ENCODE measurements at places on chromosomes 16 and 17. TPM values are rescaled to one million over a fixed set of nuclear protein-coding genes. Genes with fewer than 3 reads are reported as not detected.

DNA sequence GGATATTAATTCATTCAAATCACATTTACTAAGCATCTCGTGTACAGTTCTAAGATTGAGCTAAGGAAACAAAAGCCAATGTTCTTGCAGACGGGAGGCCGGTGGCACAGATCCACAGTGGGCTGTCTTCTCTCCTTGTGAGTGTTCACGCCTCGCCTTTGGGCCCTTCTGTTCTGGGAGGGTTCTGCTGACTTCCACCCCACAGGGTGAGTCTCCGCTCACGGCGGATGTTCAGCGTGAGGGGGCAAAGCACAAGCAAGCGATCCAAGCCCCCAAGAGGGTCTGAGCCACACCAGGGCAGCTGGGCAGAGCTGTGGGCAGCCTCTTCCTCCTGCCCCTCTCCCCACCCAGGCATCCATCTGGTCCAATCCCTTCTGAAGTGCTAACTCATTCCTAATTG, 84.3 kb upstream of the DOC2B start:
- no peak for DNase-seq

Gene ZBTB4
- total RNA-seq: 53.5 TPM

GRCh38 chr17:79354173-79354820, 256.6 kb downstream of the RBFOX3 start:
- no peak for DNase-seq

GRCh38 chr17:74810699-74811485, 34.7 kb upstream of the NAT9 start:
- DNase-seq: no peak

- DNase-seq: no peak
These were observed 570 bp upstream of the CFDP1 start for GRCh38 chr16:75433732-75434413.

Gene ITGB4
- total RNA-seq: not detected

DNA sequence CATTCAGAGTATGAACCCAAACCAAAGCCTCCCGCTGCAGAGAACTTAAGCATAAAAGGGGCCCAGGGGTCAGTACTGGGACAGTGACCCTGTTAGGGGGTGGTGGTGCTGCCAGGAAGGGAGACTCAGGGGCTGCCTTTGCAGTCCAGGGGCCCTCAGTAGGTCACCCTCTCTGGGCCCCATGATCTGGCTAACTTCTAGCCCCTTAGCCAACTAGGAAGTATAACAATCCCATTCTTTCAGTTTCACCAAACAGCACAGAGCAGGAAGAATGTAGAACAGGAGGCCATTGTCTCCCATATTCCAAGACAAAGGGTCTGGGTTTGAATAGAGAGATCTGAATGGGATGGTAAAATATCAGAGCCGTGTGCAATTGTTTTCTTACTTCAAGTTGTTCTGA, 378.6 kb upstream of the C16orf82 start:
- DNase-seq: no peak

Gene RGS11
- total RNA-seq: not detected

DNA sequence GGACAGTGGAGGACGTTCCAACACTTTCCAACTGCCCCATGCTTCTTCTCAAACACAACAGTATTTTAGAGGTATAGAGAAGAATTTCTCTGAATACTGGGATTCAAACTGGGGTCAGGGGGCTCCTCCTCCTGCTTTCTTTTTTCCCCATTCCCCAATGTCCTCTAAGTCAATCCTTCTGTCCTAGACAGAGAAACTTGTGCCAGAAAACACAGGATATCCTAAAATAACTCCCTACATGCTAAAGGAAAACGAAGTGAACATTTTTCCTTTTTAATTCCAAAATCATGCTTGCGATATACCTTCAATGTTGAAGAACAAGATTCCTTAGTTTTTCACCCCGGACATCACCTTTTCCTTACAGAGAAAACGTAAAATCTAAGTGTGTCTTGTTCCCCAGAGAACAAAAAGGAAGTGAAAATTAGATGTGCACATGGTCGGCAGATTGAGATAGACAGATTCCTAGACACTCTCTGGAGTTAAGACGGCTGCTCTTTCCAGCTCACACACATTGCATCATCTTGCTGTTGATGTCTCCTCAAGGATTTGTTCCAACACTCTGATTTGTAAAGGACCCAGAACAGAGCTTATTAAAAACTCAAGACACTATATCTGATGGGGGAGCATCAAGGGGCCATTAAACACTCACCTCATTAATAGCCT, 228.2 kb downstream of the GRIN2A start:
- DNase-seq: no peak

DNA sequence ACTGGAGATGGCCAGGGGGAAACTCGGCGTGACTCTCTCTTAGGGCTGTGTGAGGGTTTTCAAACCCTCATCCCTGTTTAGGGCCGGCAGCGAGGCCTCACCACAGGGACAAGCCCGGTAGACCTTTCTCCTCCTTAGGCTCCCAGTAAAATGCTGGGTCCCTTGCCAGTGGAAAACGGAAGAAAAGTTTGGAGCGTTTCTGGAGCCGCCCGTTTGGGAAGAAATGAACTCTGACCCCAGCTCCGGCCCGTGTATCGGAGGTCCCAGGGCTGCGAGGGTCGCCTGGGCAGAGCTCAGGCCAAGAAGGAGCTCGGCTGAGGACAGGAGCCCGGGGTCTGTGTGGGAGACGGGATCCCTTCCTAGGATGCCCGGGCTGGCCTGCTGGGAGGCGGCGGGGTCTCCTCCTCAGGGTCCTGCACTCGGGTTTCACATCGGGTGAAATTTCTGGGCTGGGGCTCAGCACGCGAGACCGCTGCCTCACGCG, 23.2 kb downstream of the ZNF213 start:
- no peak for DNase-seq

DNA sequence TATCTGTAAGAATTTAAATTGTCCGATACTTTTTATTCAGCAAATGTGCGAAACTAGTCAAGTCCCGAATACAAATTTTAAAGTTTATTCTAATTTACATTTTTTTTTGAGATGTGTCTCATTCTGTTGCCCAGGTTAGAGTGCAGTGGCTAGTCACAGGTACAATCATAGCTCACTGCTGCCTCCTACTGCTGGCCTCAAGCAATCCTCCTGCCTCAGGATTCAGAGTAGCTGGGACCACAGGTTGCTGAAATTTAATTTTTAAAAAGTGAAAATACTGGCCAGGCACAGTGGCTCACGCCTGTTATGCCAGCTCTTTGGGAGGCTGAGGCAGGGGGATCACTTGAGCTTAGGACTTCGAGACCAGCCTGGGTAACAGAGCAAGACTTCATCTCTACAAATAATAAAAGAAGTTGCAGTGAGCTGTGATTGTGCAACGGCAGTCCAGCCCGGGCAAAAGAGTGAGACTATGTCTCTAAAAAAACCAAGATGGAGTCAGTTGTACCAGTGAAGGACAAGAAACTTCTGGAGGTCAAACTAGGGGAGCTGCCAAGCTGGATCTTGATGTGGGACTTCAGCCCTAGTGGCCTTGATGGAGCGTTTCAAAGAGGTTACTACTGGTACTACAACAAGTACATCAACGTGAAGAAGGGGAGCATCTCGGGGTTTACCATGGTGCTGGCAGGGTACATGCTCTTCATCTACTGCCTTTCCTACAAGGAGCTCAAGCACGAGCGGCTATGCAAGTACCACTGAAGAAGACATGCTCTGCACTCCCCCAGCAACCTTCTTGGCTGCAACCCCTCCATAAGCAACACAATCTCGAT, 5.6 kb downstream of the POLG2 start:
- peak; percentile 76 for DNase-seq

DNA sequence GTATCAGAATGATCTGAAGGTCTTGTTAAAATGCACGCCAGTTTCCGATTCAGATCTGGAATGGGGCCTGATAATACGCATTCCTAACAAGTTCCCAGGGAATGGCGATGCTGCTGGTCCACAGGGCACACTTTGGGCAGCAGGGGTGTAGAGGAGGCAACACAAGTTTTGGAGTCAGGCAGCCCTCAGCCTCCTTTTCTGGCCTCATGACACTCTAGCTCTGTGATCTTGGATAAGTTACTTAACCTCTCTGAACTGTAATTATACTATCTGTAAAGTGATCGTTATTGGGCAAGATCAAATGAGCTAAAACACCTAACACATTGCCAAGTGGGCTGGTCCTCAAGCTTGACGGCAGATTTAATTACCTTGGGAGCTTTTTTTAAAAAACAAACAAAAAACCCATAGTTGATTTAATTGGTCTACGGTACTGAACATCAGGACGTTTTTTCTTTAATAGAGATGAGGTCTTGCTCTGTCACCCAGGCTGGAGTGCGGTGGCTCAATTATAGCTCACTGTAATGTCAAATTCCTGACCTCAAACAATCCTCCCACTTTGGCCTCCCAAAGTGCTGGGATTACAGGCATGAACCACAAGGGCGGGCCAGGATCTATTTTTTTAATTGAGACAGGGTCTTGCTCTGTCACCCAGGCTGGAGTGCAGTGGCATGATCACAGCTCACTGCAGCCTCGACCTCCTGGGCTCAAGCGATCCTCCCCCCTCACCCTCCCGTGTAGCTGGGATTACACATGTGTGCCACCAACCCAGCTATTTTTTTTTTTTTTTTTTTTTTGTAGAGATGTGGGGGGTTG, 10.0 kb upstream of the MRPS23 start:
- DNase-seq: no peak

- peak; percentile 23 for DNase-seq
These were observed at the start of gene MARVELD3 for GRCh38 chr16:71626018-71626857. Gene MARVELD3, plus strand, starts transcription at chr16:71626184. Its CDS starts 46 bp downstream, at chr16:71626230.

DNA sequence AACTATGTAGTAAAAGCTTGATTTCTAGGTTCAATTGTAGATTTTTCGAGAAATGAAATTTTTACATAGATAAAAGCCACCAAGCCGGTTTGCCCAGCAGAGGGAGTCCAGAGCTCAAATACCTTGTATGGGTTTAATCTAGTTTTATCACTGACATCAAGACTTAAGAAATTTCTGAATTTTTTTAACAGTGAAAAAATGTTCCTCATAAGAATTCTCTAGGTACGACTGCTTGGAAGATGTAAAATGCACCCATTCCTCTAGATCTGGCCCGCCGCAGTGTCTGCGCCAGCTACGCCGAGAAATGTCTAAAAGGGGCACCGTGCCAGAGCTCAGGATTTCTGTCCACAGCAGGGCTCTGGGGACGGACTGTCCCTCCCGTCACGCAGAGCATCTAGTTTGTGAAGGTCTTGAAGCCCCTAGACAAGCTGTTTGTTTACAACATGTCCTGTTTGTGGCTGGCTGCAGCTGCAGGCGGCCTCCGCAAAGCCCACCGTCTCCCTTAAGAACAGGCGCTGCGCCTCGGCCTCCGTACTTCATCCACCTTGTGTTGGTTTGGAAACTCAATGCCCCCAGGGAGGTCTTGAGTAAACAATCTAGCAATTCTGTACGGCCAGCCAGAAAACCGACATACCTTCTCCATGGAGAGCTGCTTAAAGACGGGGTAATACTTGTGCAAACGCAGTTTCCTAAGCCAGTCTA, 24.8 kb downstream of the MAP1LC3B start:
- peak; percentile 34 for DNase-seq

Gene KRTAP3-3
- total RNA-seq: not detected

GRCh38 chr17:7326186-7326585, 2.9 kb downstream of the NEURL4 start:
- no peak for DNase-seq

Gene KRT17
- not detected for total RNA-seq

DNA sequence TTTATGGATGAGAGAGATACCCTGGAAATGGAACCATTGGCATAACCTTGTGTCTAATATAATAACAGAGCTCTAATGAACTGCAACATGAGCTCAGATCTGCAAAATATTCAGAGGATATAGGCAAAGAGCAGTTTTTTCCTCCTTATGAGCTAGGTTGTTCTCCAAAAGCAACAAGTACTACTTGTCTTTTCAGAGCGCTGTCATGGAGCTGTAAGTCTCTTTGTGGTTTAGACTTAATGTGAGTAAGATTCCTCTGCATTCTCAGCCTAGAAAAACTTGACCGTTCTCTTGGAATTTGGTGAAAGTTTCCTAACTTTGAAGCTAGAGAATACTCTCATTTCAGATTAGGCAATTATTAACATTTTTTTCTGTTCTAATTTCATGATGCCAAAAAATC, 85.2 kb downstream of the FTO start:
- DNase-seq: no peak

Gene NME1
- 14.1 TPM for total RNA-seq

GRCh38 chr16:49019081-49019633, 262.5 kb downstream of the CBLN1 start:
- no peak for DNase-seq

DNA sequence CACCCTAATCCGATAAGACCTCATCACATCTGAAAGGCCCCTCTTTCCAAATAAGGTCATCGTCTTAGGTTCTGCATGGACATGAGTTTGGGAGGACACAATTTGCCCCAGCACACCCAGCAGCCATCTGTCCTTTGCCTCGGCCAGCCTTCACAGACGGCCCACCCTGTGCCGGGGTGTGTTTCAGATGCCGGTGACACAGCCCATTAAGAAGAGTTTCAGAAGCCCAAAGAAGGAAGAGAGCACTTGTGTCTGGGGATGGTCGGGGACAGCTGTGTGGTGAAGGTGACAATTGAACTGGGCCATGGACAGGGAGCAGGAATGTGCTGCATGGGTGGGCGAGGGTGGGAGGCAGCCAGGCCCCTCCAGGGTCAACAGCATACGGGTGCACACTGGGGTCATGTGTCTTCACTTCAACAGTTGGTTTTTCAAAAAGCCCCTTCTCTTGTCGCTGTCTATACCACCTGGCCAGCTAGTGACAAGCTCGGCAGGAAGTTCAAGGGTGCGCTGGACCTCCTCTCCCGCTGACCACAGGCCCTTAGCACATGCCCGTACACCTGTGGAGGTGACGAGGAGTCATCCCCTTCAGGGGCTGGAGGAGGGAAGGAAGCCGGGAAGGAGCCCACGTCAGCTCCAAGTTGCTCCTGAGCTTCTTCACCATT, 183.1 kb downstream of the C16orf95 start:
- DNase-seq: no peak

- no peak for DNase-seq
These were observed 79.2 kb downstream of the MRM3 start for GRCh38 chr17:861364-861763.

Gene GLTPD2
- 0.39 TPM for total RNA-seq

GRCh38 chr16:89983536-89983935, 35.0 kb downstream of the DEF8 start:
- no peak for DNase-seq

GRCh38 chr16:72705801-72706200, 342.1 kb downstream of the ZFHX3 start:
- no peak for DNase-seq

DNA sequence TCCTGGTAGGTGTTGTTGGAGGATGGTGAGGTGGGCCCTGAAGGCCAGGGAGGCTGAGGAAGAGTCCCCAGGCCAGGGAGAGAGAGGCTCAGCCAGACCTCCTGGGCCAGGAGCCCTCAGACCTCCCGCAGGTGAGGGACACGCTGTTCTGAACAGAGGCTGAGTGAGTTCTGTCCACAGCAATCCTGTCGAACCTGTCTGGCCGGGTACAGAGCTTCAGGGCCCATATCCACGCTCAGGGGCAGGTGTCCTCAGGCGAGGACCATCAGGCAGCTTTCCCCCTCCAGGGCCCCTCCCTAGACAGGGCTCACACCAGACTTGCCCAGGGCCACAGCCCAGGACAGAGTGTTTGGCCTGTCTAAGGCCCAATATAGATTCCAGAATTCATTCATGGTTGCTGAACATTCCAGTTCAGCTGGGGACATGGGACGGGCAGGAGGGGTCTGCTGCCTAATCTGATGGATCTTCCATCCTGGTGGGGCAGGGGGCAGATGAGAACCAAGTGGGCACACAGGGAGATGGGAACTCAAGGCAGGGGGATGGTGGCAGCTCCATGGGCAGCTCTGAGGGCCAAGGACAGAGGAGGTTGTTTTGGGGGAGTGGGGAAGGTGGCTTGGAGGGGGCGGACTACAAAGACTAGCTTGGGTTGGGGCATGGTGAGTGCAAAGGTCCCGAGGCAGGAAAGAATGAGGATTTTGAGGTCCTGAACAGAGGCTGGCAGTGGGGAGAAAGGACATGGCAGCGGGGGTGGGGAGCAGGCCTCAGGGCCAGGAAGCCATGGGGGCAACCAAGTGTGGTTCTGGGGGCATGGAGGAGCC, 23.4 kb upstream of the MPRIP start:
- DNase-seq: no peak

Gene TBC1D3
- not detected for total RNA-seq

All from CD4-positive, CD25-positive, alpha-beta regulatory T cell (primary cell).